ENCODE measurements at places on chromosomes 16 and 17. TPM values are rescaled to one million over a fixed set of nuclear protein-coding genes. Genes with fewer than 3 reads are reported as not detected.

The OTOA gene
- total RNA-seq: 0.10 TPM

The SKAP1 gene
- not detected for total RNA-seq

The GNG13 gene
- total RNA-seq: not detected

The UMOD gene
- total RNA-seq: not detected

The TMC7 gene
- 6.9 TPM for total RNA-seq

Data from A549 treated with Hydrocortisone at 1 μM for 4 hours (cell line).